ENCODE measurements at places on chromosomes 11 and 22. TPM values are rescaled to one million over a fixed set of nuclear protein-coding genes. Genes with fewer than 3 reads are reported as not detected.

Gene CRACR2B
- 4.9 TPM for total RNA-seq

Gene TRIM29
- total RNA-seq = 729 TPM

Gene CBLIF
- not detected for total RNA-seq

Gene BUD13
- total RNA-seq = 15.0 TPM

Gene MMP12
- not detected for total RNA-seq

Gene LRRC4C
- total RNA-seq = 5.6 TPM

Gene PANX3
- total RNA-seq = not detected

Gene TRPC6
- total RNA-seq = 5.6 TPM

Gene HBE1
- total RNA-seq = not detected

Gene OR52H1
- total RNA-seq = not detected

DNA sequence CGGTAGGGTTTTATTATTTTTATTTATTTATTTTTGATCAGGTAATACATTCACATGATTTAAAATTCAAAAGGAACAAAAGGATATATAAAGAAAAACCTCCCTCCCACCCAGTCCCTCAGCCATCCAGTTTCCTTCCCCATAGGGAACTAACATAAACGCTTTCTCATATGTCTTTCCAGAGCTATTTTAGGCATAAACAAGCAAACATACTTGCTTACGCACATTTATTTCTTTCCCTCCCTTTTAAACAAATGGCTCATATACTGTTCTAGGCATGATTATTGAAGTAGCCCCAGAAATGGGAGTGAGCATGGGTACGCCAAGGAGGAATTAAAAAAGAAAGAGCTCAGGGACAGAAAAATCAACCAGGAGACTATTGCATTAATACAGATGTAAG is 63.7 kb downstream of the LIF start:
- DNase-seq = no peak

DNA sequence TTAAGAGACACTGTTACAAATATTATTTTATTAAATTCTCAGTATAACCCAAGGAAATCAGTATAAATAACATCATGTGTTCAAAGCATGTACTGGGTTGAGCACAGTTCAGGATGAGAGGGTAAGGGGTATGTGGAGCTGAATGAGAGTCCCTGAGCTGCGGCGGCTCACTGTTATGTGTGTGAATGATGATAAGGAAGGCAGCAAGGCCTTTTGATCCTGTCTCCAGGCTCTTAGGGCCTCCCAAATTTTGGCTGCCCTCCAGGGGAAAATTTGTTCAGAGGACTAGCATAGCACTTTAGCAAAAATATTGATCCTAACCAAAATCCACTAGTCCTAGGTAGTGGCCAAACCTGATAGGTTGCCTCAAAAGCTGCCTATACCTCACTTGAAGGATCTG is 86.1 kb upstream of the SPON1 start:
- DNase-seq = peak; percentile 27

GRCh38 chr11:113705871-113706655 is at the start of gene TMPRSS5:
TSS of gene TMPRSS5 (minus strand) at chr11:113706308. CDS start at chr11:113706224, 84 bp downstream.
- no peak for DNase-seq

- no peak for DNase-seq
These were observed 92.4 kb downstream of the JRKL start for GRCh38 chr11:96482193-96482592.

DNA sequence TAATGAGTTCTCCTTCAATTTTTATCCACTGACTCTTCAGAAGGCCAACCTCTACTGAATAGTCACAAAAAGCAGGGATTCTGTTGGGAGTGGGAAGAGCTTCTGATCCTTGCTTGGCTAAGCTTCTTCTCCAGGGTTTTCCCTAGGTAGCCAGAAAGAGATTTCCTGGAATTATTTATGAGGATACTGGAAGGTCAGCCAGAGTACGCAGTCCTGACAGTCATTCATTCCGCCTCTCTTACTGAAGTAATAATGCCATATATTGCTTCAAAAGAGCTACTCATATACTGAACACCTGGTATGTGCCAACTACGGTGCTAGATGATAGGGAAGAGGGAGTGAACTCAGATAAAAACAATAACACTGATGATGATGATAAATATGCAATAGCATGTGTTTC is 116.1 kb downstream of the CCDC34 start:
- DNase-seq = no peak

- no peak for DNase-seq
These were observed 28.8 kb downstream of the SLN start for GRCh38 chr11:107683061-107683460.

GRCh38 chr11:76838678-76839068 is 22.0 kb upstream of the ACER3 start:
- no peak for DNase-seq

DNA sequence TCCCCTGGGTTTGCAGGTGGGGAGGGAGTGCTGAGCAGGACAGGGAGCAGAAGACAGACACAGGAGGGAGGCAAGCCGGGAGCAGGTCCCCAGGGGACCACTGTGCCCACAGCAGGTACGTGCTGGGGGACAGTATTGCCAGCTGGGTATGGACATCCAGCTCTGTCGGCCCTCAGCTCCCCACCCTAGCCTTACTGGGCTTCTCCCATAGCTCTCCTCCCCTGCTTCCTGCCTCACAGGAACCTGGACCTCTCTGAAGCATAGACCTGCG is 9.8 kb downstream of the LRRC74B start:
- no peak for DNase-seq

- no peak for DNase-seq
These were observed 119.3 kb downstream of the WNT11 start for GRCh38 chr11:76086743-76087635.

DNA sequence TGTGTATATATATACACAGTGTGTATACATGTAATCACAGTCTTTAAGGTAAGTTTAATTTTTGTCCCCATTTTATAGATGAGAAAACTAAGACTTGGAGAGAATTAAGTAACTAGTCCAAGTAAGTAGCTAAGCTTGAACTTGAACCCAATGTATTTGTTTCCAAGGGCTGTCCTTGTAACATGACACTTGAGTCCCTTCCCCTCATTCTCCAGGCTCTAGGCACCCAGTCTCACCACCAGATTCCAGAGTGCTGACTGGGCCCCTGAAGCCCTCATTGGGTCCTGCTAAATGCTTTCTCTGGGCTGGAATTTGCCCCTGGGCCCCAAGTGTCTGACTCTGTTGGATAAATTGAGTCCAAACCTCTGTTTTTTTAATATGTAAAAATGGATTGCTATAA is 45.5 kb downstream of the ADM start:
- DNase-seq = no peak

DNA sequence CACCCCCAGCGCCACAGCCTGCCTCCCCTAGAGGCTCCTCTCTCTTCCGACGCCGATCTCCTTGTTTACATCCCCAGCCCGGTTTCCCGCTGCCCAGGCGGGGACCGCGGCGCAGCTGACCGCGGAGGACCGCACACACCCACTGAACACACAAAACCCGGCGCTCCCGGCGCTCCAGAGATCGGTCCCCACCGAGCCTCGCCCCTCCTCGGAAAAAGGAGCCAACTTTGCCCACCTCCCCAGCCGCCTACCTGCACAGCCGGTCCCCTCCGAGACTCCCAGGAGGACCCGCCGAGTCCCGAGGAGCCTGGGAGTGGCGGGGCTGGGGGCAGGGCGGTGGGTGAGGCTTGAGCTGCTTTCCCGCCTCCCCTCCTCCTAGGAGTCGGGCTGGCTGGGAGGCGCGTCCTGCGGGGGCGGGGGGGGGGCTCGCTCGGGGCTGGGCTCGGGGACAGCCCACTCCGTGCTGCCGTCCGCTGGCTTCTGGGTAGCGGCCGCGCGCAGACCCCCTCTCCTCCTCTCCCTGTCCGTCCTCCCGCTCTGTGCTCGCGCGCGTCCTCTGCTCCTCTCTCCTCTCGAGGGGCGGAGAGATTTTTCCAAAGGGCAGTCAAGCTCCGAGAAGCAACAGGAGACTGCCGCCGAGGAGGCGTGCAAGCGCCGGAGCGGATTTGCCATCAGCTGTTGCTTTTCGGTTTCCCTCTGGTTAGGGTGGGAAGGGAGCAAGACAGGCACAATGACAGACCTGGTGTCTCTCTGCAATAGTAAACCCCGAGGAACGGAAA is at the start of gene FXYD6:
Gene FXYD6, minus strand, starts transcription at position 318 of the 779 bp plus-strand sequence. CDS start 33,882 bp downstream, outside the sequence.
- DNase-seq = peak; percentile 82

DNA sequence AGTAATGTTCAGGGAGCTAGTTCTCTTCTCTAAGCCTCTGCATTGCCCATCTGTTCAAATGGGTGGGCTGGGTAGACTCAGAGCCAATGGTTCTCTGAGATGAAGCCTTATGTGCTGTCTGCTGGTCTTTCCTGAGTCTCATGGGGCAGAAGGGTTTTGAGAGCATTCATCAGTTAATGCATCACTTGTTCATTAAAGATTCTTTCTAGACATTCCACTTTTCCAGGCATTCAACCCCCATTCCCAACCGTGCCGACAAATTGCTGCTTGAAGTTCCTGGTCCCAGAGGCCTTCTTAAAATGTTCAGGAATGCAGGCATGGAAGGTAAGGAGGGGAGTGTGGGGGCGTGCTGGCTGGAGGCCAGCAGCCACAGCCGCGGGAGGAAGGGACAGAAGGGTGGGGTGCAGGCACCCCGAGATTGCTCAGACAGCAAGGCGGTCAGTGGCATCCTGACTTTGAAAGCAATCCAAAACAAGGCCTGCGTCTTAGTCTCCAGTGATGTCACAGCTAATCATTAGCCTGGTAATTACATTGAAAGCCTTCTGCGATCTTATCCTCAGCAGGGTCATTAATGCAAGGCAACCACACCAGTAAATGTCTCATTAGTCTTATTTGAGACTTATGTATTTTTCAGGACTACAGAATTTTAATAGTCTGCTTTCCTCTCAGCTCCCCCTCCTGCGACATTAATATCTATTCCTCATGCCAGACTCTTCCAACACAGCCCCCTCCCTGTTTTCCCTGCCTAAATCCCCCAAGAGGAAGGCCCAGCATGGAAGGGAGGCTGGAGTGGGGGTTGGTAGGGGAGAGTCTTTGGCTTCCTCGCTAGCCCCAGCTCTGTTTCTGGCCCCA is 328.8 kb downstream of the MIAT start:
- no peak for DNase-seq

- no peak for DNase-seq
These were observed 5.9 kb downstream of the METTL15 start for GRCh38 chr11:28114116-28114515.

GRCh38 chr11:18265949-18266348 is at the start of gene SAA1:
TSS of gene SAA1 (plus strand) at chr11:18266264. CDS start at chr11:18266888, 624 bp downstream.
- peak; percentile 64 for DNase-seq

DNA sequence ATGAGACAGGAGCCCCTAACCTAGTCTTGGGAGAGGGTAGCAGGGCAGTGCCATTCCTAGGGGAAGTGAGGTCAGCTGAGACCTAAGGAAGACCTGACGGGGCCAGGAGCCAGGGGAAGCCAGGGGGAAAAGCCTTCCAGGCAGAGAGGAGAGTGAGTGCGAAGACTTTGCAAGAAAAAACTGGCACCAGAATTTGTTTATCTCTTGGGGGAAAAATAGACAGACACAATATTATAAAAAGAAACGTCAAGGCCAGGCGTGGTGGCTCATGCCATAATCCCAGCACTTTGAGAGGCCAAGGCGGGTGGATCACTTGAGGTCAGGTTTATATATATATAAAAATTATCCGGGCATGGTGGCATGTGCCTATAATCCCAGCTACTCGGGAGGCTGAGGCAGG is 26.9 kb upstream of the TESMIN start:
- no peak for DNase-seq

DNA sequence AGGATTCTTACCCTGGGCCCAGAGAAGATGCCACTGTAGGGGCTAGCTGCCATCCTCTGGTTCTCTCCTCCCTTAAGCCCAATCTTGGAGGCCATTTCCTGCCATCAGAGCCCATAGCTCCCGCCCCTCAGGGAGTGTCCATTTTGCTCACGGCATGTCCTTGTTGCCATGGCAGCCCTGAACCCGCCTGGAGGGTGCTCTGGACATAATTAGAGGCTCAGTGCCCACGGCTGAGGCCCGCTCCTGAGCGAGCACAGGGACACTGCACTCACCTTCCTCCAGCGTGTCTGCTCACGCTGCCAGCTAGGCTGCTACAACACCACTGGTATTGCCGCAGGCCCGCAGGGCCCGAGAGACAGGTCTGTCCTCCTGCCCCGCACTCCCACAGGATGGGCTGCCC is 11.1 kb upstream of the SUSD2 start:
- no peak for DNase-seq

DNA sequence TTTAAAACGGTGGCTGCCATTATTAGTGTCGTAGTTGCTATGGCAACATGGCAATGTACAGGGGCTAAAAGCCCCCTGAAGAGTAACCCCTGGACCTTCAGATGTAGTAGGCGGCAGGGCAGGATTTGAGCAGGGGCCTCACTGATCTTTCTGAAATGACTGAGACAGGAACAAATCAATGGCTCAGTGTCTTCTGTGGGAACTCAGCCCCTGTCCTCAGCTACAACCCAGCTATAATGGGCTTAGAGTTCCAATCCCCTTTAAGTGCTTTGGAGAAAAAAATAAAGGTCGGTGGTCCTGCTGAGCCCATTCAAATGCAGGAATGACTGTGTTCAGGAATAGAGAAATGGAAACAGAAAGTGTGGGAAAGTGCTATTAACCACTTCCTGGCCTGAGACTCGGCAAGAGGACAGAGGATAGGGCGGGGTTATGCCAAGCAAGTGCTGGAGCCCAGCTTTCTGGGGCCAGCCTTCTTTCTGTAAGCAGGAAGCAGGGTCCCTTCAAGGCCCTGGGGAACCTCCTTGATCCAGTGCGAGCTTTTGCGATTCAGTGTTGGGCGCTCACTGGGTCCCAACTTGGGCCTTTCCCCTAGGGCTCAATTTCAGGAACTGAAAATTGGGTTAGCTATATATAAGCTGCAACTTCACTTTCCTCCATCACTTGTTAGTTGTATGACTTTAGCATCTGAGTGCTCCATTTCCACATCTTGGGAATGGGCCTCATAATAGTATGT is 6.1 kb upstream of the CD82 start:
- DNase-seq = no peak

DNA sequence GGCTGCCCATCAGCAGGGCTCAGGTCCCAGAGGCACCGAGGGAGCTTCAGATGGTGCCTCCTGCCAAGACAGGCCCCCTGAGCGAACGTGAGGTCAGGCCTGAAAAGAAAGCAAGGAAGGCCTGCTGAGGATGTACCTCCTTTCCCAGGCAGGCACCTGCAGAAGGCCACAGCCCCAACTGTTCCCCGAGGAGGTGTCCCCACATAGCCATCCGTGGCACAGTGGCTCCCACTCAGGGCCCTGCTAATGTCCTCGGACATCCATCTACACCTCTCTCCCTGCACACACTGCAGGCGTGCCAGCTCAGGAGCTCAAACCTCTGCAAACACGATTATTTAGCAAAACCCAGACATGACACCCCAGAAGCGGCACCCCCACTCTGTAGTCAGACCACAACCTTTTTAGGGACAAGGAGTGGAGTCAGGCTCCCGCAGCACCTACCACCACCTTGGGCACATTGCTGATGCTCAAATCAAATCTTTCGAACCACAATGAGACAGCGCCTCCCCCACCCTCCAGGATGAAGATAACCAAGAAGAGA is 36.9 kb downstream of the SHANK2 start:
- no peak for DNase-seq

GRCh38 chr11:42273977-42274376 is 814.5 kb upstream of the LRRC4C start:
- no peak for DNase-seq

All from vagina (tissue), 2 donors.